Ammon's horn (tissue), 1 donor: ENCODE measurements at places on chromosomes 7 and 10.

DNA sequence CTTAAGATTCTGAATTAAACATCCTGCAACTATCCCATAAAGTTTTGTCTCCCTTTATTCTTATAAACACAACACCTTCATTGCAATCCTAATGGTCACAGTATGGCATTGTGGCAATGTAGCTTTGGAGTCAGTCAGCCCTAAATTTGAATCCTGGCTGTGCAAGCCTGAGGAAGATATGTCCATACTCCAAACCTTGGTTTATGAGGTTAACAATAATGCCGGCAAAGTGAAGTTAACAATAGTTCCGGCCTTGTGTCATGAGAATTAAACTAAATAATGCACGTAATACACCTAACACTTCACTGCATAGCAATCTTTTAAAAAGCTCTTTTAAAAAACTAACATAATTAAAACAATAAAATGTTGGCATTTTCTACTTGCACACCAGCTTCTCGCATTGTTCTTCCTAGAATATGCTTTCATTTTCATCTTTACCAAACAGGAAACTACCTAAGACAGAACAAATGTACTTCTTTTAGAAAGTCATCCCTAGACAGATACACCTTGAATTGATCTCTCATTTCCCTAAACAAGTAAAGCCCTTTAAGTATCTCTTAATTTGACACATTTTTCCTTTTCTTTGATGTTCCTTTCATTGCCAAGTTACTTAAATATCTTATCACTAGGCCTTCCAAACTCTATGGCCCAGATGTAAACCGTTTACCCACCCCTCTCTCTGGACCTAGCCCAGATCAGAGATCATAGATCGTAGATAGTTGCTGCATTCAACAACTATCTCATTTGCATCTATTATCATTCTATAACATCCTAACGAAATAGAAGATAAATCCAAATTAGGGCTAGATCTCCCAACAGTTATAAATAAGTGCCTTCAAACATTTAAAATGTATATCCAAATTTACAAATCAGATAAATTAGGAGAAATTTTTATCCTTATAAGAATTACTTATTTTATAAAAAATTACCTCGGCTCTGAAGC is 66.7 kb downstream of the CREB3L2 start:
- DNase-seq, result no peak

GRCh38 chr10:86066696-86067095 is 299.9 kb downstream of the GRID1 start:
- no peak for DNase-seq

GRCh38 chr10:87720665-87721064 is 61.0 kb downstream of the PAPSS2 start:
- DNase-seq, result no peak

DNA sequence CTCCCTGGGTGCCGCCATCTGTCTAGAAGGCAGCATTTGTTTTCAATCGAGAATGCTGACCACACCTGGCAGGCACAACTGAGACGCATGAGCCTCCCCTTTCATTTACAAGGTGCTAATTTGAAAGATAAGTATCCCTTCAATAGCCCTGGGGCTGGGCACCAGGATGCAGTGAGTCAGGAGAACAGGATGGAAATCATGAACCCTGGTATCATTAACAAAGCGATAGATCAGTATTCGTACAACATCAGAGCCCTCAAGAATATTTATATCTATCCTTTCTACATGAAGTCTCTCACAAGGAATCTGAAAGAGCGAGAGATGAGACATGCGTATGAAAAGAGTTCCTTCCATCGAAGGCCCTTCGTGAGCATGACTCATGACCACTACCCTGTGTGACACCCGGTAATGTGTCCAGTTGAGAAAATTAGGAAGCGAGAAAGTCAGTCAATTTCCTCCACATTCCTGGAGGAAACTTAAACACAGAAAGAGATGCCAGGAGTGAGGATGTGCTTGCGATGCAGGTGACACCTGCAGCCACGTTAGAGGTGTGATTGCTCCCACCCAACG is 123.1 kb upstream of the PITRM1 start:
- DNase-seq, result no peak

DNA sequence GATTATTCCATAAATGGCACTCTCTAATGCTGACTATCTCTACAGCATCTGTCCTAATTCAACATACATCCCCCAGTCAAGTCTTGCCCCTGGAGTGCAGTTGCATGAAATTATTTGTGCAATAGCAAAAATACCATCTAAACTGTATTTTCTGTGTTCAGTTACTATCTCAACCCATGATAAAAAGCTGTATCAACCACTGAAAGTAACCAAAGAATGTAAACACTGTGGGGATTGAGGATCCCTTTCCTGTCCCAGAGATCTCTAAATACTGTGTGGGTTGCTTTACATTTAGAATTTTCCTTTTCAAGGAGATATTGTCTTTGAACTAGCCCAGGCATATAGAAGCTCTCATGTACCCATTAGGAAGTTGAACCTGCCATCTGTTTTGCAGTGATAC is 23.9 kb upstream of the DGKI start:
- DNase-seq, result no peak

GRCh38 chr7:123533553-123533917 is 860 bp downstream of the IQUB start:
- no peak for DNase-seq

- DNase-seq, result no peak
Measured at GRCh38 chr10:117781216-117781831, 238.8 kb downstream of the EMX2 start.

DNA sequence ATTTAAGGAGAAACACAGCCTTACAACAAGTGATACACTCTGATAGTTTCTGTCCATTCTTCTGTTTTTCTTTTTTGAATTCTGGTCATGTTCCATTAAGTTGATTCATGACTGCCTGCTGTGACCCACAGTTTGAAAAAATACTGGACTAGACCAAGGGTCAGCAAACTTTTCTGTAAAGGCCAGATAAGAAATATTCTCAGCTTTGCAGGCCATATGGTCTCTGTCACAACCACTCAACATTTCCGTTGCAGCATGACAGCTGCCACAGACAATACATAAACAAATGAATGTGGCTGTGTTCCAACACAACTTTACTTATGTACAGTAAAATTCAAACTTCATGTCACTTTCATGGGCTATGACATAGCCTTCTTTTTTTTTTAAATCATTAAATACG is 156.7 kb downstream of the PLXNA4 start:
- DNase-seq, result no peak

GRCh38 chr7:15399441-15399840 is 162.4 kb downstream of the AGMO start:
- no peak for DNase-seq

DNA sequence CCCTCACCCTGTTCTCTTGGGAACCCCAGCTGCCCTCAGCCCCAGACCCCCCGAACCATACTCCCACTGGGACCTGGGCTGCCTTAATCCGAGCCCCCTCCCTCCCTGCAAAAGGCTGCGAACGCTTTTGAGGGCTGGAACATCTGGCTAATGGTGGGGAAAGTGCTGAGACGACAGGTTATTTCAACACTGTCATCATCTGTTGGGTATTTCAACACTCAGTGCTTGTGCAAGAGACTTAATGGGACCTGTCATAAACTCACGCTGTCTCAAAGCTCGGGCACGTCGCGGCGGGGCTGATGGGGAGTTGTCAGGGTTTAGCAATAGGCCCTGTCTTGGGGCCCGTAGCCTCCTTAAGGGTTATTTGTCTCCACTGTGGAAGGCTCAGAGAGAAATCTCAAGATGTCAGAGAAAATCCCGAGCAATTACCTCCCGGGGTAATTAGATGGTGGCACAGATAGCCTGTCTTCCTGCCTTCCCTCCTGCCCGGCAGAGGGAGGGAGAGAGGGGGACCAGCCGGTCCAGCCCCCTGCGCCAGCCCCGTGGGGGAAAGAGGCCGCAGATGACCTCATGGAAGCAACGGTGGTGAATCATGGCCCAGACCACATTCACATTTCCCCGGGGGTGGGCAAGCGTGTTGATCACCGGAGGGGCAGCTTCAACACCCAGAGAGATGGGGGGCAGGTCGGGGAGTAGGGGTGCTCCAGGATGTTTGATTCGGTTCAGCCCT is 88.7 kb upstream of the MYL10 start:
- peak; percentile 32 for DNase-seq

GRCh38 chr7:7812112-7812511 is 93.7 kb upstream of the RPA3 start:
- DNase-seq, result peak; percentile 36

GRCh38 chr7:108114117-108114841 is 15.9 kb downstream of the LAMB4 start:
- no peak for DNase-seq

DNA sequence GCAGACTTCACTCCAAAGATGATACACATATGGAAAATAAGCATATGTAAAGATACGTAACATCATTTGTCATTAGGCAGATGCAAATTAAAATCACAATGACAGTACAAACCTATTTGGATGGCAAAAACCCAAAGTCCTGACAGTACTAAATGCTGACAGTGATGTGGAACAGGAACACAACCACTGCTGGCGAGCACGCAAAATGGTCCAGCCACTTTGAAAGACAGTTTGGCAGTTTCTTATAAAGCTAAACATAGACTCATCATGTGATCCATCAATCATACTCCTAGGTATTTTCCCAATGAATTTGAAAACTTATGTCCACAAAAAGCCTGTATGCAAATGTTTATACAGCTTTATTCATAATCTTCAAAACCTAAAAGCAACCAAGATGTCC is 200.7 kb downstream of the RAMP3 start:
- no peak for DNase-seq

- DNase-seq, result no peak
Measured at GRCh38 chr10:129049501-129049900, 417.5 kb upstream of the MGMT start.

DNA sequence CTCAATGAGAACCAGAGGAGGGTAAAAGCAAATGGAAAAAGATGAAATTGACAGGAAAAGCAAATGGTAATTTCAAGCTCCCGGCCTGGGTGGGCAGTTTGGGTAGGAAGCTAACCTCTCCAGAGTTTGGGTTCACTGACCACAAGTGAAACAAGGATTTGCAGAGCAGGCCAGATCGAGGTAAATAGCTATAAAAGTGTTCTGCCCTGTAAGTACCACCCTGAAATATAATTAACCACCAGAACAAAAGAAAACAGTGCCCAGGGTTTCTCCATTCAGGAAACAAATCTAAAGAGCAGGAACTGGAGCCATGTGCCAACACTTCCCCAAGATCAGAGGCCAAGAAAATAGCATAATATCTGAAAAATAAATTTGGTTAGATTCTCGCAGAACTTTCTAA is 276.7 kb upstream of the MEOX2 start:
- no peak for DNase-seq

DNA sequence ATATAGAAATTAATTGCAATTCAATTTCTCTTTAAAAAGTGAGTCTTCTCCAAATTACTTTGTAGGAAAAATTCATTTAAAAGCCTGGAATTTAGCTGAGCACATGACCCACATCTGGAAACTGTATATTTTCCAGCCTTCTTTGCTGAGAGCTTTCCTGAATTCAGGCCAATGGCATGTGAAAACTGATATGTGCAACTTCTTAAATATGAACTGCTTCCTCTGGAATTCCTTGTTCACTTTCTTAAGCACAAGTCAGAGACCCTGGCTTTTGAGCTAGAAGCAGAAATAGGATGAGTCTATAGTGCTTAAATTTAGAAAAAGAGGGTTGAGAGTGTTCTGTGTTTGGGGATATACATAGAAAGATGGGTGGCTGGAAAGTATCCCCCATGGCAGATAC is 365.1 kb upstream of the MTPN start:
- no peak for DNase-seq

- no peak for DNase-seq
Measured at GRCh38 chr7:152902870-152903860, 143.6 kb downstream of the ACTR3B start.

GRCh38 chr10:30911303-30911863 is 120.3 kb downstream of the ZNF438 start:
- no peak for DNase-seq

- DNase-seq, result no peak
Measured at GRCh38 chr7:11636274-11636673, 195.7 kb downstream of the THSD7A start.

GRCh38 chr10:104300736-104301292 is 31.8 kb downstream of the GSTO2 start:
- DNase-seq, result peak; percentile 76

DNA sequence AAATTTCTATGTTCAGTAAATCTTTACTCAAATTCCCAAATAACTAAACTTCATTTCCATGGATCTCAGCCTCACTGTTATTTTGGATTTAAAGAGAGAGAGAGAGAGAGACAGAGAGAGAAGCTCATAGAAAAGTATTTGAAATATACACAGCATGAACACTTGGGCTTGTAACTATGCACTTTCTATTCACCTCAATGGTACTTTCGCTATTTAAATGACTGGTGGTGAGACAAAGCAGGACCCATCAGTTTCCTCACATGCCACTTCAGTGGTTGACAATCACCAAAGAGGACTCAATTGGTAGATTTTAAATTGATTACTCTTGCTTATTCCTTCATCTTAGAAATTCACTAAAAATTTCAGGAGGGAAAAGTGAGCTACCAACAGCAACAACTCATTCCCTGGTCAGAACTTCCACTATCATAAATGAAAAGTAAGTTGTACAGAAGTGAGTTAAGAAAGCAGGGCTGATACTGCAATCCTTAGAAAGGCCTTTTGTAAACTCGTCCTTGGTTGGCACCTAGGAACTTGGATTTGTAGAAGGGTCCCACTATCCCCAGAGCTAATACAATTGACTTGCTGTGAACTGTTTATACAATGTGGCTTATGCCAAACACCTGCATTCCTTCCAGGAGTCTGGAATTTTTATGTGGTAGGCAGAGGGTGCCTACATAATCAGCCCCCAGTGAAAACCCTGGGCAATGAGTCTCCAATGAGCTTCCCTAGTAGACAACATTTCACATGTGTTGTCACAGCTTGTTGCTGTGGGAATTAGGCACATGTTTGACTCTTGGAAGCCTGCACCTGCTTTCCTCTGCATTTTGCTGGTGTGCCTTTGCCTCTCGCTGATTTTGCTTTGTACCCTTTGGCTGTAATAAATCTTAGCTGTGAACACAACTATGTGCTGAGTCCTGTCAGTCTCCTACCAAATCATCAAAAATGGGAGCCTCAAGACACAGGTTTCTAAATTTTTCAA is 10.8 kb downstream of the ERLIN1 start:
- DNase-seq, result no peak

DNA sequence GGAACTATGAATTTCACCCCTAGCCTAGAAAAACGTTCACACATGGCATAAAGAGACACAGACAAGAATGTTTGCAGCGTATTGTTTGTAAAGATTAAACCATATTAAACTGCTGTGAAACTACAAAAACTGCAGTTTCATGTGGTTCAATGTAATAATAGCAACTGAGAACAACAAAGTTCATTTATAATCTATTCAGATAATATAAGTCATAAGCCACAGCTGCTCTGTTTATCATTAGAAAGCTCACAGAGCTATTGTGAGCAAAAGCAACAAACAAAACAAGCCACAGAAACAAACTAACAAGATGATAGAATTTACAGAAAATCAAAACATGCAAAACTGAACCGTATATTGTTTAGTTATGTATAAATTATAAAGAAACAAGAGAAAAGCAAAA is 113.5 kb downstream of the AHR start:
- DNase-seq, result no peak

DNA sequence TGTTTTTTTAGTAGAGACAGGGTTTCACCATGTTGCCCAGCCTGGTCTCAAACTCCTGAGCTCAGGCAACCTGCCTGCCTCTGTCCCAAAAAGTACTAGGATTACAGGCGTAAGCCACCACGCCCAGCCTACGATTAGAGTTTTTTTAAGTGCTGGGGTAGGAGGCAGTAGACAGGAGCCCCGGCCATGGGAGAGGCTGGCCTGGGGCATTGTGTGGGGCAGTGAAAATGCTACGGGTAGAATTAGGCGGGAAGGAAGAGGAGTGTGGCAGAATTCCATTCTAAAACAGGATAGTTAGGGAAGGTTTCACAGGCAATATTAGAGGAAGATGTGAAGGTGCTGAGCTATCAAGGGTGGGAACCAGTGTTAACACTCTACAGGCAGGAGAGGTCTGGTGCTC is 31.3 kb upstream of the FXYD4 start:
- no peak for DNase-seq
